ENCODE measurements at places on chromosomes 3 and 15. TPM values are rescaled to one million over a fixed set of nuclear protein-coding genes. Genes with fewer than 3 reads are reported as not detected.
A peak's percentile ranks its signal among the peaks of the same experiment; 100 is the strongest.

DNA sequence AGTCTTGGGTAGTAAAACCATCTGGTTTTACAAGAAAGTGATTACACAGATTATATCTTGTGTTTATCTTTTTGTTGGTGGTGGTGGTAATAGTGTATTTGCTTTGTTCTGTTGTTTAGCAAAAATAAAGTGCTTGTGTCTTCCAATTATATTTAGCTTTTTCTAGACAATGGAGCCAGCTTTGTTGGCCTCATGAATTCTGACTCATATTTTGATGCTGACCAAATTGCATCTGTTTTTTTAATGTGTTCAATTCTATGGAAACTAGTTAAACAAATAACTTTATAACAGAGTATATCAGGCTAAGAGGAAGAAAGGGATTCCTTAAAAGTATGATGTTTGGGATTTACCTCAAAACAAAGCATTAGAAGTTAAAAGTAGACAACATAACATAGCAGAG, 69.3 kb upstream of the BFSP2 start:
- peak; percentile 79 for DNase-seq
- H3K36me3 ChIP-seq = no peaks in the 10 kb centered on the region
- H3K27ac ChIP-seq = peak overlapping the region; percentile 52
- H3K27me3 ChIP-seq = no peaks in the 10 kb centered on the region
- peaks cover 2% of the 10 kb centered on the region for H3K4me1 ChIP-seq

GRCh38 chr3:9379327-9379726, 16.5 kb downstream of the THUMPD3 start:
- H3K27me3 ChIP-seq = no peaks in the 10 kb centered on the region
- H3K36me3 ChIP-seq = peaks cover 40% of the 10 kb centered on the region
- H3K27ac ChIP-seq = no peak overlapping the region

The C3orf49 gene
- not detected for total RNA-seq

The CHRNA5 gene
- 0.71 TPM for total RNA-seq
